ENCODE measurements at places on chromosomes 6 and 20. TPM values are rescaled to one million over a fixed set of nuclear protein-coding genes. Genes with fewer than 3 reads are reported as not detected.

COL10A1 gene
- total RNA-seq = not detected

GRCh38 chr6:3311826-3312225, 53.1 kb downstream of the PSMG4 start:
- peak; percentile 13 for DNase-seq

GRCh38 chr20:44544263-44544662, 22.4 kb upstream of the SERINC3 start:
- DNase-seq = no peak

GRCh38 chr6:157989541-157990289, 8.1 kb downstream of the SYNJ2 start:
- DNase-seq = no peak

ANKRD6 gene
- 28.1 TPM for total RNA-seq

TINAG gene
- total RNA-seq = not detected

DNA sequence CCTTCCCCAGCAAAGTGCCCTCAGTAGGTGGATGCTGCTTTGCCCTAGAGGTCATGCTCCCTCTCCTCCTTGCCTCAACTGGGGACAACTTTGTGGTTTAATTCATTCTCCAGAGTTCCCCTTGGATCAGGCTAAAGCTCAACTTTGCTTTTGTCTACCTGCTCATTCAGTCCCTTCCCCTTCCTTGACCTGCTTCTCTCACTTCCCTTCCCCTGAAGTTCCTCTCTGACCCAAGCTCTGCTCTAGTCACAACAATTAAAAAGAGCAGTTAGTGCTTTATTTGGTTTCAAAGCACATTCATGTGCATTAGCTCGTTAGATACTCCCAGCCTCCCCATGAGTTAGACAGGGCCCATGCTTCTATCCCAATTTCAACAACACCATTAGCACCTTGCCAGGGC, 71.3 kb downstream of the DZANK1 start:
- DNase-seq = no peak

GRCh38 chr20:5215672-5216304, 89.0 kb downstream of the CDS2 start:
- DNase-seq = no peak

- DNase-seq = no peak
Observed at GRCh38 chr20:10463622-10464021, 28.5 kb downstream of the SLX4IP start.

DNA sequence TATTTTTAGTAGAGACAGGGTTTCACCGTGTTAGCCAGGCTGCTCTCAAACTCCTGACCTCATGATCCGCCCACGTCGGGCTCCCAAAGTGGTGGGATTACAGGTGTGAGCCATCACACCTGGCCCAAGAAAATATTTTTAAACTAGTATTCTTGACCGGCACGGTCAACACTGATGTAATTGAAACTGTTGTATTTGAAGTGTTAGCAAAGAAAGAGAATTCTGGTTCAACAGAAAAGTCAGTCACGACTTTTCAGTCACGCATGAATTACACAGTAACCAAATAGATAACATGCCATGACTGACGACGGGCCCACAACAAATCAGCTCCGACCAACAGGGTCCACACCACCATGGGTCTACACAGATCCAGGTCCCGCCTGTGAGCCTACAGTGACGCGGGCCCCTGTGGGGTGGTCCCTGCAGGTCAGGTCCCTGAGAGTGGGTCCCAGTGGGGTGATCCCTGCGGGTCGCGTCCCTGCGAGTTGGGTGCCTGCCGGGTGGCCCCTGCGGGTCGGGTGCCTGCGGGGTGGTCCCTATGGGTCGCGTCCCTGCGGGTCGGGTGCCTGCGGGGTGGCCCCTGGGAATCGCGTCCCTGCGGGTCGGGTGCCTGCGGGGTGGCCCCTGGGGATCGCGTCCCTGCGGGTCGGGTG, 1.0 kb downstream of the GMEB2 start:
- DNase-seq = peak; percentile 29

TRIM27 gene
- total RNA-seq = 76.2 TPM

CLIC1 gene
- 467 TPM for total RNA-seq

DNA sequence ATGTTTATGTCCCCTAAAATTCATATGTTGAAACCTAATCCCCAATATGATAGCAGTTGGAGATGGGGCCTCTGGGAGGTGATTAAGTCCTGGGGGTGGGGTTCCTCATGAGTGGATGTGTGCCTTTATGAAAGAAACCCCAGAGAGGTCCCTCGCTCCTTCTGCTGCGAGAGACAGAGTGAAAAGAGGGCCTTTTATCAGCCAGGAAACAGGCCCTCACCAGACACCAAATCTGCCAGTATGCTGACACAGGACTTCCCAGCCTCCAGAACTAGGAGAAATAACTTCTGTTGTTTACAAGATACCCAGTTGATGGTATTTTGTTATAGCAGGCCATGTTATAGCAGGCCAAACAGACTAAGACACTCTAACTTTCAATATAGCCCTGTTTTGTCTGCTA, 100.9 kb upstream of the NFATC2 start:
- no peak for DNase-seq

DNA sequence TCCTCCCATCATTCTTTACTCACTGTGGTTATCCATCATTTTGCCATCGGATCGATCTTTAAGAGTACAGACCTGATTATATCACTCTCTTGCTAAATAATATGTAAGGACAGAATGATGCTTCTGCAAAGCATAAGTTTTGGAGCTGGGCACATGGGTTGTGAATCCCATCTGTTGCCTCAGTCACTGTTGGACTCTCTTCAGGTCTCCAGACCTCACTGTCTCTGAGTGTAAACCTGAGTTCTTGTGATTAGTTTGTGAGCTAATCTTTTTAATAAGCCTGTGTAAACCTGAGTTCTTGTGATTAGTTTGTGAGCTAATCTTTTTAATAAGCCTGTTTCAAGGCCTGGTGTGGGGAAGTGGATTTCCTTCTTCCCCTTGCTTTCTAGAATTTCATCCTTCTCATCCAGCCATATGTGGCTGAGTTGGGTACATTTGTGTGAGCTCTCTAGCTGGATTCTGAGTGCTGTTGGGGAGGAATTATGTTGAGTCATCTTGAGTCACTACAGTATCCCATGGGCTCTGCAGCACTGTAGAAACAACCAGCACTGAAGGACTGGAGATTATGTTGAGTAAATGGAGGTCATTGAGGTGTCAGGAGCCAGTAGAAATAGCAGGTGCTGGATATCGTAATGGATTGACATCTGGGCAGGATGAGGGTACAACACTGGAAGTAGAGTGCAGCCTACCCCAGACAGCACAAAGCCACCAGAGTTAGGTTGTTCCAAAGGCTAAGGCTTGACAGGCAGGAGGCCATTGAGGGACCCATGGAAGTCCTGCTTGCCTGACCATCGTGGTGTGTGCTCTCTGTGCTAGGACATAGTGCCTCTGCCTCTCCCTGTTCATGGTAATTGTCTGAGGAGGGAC, 52.4 kb downstream of the SCAND1 start:
- DNase-seq = no peak

POU5F1 gene
- total RNA-seq = not detected

DNA sequence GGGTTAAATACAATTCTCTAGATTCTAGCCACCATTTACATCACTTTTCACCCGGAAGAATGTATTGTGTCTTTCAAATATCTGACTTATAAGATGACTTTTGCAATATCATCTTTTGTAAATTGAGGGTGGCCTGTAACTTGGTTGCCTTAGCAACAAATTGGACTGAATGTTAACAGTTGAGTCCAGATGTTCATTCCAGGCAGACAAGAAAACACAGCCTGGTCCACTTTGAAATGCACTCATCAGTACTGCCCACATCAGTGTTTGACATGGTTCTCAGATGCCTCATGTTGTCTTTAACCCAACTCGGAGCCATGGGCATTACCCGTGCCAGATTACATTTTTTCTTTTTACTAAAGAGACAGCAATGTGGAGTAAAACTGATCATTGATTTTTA, 781.6 kb upstream of the CHD6 start:
- no peak for DNase-seq

DNA sequence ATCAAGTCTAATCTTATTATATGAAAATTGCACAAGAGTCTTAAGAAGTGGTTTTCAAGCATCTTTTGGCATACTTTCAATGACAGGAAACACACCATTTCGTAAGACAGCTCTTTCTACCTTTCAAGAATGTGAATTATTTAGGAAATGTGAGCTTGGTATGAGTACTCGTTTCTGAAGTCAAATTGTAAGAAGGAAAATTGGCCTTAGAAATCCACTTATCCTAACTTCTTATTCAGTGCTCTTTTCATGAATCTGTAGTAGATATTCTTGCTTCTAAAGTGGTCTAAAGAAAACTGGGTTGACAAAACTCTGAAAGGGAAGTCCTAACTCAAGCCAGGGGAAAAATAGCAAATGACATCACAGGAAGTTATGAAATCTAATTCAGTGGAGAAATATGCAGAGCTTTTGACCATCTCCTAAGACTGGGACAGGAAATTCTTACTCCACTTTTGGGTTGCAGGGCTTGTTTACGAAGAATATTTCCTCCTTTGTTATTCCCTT, 38.5 kb upstream of the OGFRL1 start:
- DNase-seq = no peak

CCN6 gene
- total RNA-seq = not detected

- DNase-seq = no peak
Observed at GRCh38 chr20:409697-410559, 1.8 kb downstream of the RBCK1 start.

OTOR gene
- not detected for total RNA-seq

DNA sequence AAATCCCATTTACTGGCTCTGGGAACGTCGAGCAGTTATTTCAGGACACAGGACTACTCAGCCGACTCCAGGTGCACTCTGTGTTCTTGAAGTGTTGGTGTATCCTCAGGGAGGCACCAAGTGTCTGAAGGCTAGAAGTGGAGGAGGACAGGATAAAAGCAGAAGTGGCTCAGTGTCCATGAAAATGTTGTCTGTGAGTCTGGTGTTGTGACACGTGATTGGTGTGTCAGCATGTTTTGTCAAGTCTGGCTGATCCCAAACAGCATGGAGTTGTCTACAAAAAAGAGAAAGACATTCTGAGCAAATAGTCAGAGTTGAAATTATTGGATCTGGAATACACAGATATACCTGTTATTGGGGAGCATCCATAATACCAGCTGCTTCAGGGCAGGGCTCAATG, 30.3 kb downstream of the SCGN start:
- DNase-seq = no peak

DPM1 gene
- 126 TPM for total RNA-seq

DNA sequence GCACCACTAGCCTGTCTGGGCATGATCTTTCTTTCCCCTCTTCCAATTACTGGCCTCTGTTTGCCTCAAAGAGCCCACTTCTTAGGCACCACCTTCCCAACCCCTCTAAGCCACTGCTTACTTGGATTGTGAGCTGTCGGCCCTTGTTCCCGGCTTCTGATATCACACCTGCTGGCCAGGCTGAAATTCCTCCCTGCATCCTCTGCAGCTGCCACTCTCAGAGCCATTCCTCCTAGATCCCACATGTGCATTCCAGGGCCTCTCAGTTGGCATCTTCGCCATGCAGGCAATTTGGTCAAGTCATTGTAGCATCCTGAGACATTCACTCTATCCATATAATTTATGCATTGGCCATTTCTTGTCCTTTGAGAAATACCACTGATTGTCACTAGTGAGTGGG, 135.9 kb downstream of the OLIG3 start:
- no peak for DNase-seq

- peak; percentile 83 for DNase-seq
Observed at GRCh38 chr20:9609887-9610502, 95.6 kb downstream of the LAMP5 start.

DNA sequence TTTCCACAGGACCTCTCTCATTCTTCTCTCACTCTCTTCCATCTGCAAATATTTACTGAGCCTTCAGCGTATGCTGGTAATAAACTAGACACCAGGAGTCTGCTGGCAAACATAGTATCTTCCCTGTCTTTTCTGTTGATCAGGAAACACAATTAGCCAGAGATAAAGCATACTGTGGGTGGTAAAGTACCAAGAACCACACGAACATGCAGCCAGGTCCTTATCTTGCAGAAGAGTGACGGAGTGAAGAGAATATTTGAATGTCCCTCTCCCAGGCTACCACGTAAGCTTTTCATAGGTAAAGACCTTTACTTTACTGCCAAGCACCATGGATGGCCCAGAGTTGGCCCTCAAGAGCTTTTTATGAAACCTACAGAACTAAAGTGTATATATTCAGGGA, 13.3 kb downstream of the FHL5 start:
- no peak for DNase-seq

GRCh38 chr6:44263354-44264100, 1.8 kb downstream of the NFKBIE start:
- no peak for DNase-seq

GRCh38 chr6:15504581-15505350, 158.1 kb downstream of the DTNBP1 start:
- DNase-seq = peak; percentile 100

GGTLC1 gene
- total RNA-seq = not detected

TAAR1 gene
- total RNA-seq = not detected

GRCh38 chr6:167737205-167737830, 89.4 kb upstream of the AFDN start:
- DNase-seq = no peak

DNA sequence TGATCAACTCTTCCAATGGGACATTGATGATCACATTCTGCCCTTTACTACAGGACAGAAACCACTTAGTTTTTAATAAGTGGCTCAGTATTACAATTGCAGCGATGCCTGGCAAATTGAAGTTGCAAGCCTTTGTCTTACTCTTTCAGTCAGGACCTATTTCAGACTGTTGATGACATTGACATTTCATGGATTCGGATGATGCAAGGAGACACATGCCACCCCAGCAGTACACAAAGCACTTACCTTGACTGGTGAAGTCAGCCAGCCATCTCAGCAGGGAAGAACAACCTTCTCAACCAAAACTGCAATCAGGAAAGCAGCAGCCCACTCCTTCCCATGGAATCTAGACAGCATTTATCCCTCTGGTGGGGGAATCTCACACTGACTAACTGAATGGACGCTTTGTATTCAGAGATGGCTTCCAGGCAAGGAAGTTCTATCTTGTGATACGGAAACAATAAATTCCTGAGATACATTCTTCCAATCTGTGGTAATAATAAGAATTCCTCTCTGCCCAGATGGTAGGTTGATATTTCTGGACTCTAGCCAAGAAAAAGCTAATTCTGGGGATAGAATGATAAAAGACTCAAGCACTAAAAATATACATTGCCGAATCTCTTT, 24.8 kb downstream of the NFYA start:
- DNase-seq = peak; percentile 93

DNA sequence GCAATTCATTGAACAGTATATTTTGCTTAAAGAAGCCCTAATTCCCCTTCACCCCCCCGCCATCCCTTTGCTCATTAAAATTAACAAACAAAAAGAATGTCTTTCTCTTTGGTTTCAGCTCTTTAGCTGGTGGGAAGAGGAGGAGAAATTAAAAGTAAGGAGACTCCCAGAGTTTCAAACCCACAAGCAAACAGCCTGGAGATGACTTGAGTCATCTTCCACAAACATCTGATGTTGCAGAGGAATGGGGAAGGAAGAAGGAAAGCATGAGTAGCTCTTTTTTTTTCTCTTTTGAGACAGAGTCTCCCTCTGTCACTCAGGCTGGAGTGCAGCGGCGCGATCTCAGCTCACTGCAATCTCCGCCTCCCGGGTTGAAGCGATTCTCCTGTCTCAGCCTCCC, 189.6 kb downstream of the ADAT2 start:
- DNase-seq = no peak

GRCh38 chr20:11219192-11219591, 545.4 kb upstream of the JAG1 start:
- DNase-seq = no peak

ROS1 gene
- total RNA-seq = not detected

OPRL1 gene
- 3.2 TPM for total RNA-seq

- no peak for DNase-seq
Observed at GRCh38 chr6:75818098-75818855, 69.2 kb downstream of the MYO6 start.

All from SK-MEL-5 (cell line).